Fibroblast of the aortic adventitia (primary cell): ENCODE measurements at places on chromosomes 7 and 10. TPM values are rescaled to one million over a fixed set of nuclear protein-coding genes. Genes with fewer than 3 reads are reported as not detected.

GRCh38 chr10:96568402-96568801 is 18.4 kb downstream of the TM9SF3 start:
- DNase-seq = no peak

DNA sequence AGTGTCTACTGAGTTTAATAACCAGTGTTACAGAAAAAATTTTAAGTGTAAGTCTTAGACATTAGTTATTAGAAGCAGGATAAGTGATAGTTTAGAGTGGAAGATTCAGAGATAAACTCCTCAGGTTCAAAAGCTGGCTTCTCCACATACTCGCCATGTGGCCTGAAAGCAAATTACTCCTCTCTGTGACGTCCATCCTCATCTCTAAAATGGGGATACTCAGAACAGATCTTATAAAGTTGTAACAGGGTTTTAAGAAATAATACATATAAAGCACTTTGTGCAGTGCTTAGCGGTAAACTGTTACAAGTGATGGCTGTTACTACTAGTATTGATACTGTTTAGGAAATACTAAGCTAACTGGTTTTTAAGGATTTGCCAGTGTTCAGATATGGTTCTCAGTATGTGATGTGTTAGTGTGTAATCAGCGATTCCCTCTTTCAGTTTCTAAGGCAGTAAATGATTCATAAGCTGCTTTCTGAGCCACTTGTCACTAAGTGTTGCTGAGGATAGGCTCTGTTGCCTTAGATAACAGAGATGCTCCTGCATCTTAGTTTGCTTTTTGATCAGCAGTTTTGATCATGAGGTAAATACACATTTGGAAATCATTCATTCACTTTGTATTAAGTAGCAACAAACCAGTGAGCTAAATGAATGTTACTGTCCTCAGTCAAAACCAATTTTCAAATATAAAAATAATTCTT is 58.7 kb downstream of the CYP51A1 start:
- no peak for DNase-seq

GRCh38 chr10:7048061-7048460 is 362.8 kb downstream of the SFMBT2 start:
- DNase-seq = no peak

DNA sequence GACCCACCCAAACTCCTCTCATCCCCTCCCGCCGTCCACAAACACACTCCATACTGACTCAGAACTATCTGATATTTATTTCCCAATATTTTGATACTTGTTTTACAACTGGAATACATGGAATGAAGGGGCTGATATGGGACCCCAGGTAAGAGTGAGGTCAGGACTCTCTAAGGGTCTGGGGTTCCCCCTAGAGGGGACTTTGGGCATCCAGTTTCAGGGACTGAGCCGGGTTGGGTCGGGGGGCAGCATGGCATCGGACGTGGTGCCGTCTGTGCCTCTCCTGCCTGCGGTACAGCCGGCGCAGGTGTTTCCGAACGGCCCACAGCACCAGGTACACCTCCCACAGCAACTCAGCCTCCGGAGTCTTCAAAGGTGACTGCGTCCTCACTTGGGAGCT is 7.5 kb downstream of the SPACDR start:
- DNase-seq = no peak

MNX1 gene
- not detected in 2 replicates for total RNA-seq
